ENCODE measurements at places on chromosomes 1 and 21.

GRCh38 chr1:94111879-94112278, 9.1 kb downstream of the ABCA4 start:
- DNase-seq = no peak

DNA sequence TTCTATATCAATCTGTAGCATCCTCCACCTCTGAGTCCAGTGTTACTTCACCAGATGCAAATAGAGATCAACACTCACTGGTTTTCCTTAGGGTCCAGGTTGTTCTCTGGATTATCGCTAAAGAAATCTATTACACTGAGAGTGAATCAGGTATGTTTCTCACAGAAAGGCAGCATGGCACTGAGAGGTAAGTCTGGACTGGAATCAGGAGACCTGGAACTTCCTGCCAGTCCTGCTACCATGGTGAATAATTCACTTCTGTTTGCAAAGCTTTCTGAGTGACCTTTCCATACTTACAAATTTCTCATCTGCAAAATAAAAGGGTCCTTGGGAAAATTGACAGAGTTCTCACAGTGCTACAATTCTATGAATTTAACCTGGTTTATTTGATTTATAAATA, 1583.3 kb downstream of the MRPL39 start:
- no peak for DNase-seq

DNA sequence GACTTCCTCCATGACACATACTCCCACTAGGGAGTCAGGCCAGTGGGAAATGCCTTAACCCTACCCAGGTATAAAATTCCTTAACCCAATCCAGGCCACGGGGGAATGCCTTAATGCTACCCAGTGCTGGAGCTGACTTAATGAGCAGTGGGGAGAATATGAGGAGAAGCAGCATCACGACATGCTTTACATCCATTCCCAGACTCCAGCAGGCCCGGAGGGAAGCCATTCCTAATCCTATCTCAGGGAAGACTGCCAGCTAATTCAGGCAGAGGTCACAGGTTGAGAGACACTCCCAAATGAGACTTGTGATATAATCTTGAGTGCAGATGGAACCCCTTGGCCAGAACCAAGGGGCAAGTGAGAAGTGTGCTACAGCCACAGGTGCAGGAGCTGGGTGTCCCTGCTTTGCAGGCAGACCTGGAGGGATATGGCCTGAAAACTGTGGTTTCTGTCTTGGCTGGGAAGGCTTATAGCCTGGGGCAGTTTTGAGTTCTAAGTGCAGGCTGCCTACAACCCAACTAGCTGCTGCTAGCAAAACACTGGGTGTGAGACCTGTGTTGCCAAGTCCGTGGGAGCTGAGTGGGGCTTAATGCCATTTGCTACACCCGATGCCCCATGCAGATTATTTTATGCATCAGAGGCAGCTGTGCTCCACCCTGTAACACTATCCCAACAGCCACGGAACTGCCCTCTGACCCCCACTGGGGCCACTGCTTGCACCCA, 45.1 kb upstream of the GUCA2A start:
- DNase-seq = no peak

- DNase-seq = no peak
These were observed 2.6 kb upstream of the EEIG2 start for GRCh38 chr1:108557296-108557695.

DNA sequence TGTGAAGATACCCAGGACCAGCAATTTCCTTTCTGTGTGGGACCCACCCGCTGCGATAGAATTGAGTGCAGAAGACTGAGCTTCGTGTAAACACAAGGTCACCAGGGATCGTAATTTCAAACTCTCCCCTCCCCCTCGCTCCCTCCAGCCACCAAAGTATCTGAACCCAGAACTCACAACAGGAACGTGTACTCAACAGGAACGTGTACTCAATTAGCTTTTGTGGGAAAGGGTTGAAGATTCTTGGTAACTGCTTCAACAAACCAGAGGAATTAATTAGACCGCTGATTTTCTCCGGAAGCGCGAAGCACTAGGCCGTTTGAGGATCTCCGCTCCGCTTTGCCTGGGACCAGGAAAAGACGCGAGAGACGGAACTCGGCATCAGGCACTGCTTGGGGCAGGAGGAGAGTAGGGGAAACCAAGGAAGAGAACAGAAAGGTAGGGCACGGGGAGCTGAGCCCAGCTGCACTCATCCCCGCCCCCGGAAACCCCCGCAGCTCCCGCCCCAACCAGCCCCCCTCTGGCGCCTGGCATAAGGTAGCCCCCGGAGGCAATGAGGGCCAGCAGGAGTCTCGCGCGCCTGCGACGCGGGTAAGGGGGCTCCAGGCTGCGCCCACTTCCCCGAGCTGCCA, 453 bp downstream of the DRAM2 start:
- DNase-seq = peak; percentile 42

DNA sequence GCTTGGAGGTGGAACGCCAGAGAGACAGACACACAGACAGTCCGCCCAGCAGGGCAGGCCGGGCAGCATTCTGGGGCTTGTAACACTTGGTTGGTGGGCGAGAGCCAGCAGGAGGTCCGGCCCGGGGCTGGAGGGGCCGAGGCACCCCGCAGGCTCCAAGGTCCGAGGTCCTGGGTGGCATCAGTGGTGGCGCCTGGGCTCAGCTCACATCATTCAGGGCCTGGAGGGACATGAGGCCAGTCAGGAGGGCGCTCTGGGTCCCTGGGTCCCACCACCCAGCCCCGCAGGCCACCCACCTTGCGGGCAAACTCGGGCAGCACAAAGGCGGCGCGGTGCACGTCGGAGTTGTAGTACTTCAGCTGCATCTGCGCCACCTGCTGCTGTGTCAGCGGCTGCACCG, 5.2 kb downstream of the SRM start:
- DNase-seq = no peak

DNA sequence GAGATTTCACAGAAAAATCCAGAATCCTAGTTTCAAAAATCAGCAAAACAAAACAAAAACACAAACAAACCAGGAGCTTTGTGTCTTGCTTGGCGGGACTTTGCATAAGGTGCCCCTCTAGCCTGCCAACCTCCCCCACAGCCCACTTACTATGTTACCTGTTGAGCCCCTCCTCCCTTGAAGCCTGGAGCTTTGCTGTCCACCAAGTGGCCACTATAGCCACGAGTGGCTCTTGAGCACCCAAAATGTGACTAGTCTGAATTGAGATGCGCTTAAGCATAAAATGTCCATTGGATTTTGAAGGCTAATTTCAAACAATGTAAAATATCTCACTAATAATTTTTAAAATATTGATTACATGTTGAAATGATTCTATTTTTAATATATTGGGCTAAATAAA, 12.2 kb downstream of the TFAP2E start:
- no peak for DNase-seq

- no peak for DNase-seq
These were observed 50.8 kb upstream of the CLIC4 start for GRCh38 chr1:24694380-24694843.

GRCh38 chr1:73626326-73626725, 571.6 kb downstream of the LRRIQ3 start:
- no peak for DNase-seq

DNA sequence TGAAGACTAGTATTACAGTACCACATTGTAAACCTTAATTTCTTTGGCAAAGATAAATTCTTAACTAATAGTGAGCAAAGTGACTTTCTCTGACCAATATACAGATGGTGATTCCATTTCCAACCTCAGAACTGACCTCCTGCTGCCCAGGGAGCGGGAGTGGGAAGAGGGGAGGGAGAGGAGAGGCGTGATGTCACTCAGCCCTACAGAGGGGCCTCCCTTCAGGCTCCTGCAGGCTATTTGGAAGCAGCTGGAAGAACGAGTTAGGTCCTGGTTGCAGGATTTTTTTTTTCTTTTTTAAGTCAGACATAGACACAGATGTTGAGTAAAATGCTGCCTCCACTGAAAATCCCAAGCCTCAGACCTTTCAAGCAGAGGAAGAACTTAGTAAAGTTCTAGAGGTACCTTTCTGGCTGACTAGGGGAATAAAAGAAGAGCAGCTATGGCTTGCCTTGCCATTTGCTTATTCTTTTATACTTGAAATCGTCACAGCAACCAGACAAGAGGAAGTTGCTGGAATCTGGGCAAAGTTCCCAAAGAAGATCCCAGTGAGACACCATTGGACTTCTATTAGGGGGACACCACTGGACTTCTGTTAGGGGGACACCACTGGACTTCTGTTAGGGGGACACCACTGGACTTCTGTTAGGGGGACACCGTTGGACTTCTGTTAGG, 54.5 kb downstream of the EXO1 start:
- no peak for DNase-seq

GRCh38 chr1:23574265-23574754, 15.0 kb upstream of the ID3 start:
- no peak for DNase-seq

- no peak for DNase-seq
These were observed 2.1 kb upstream of the SSX2IP start for GRCh38 chr1:84692391-84692790.

- peak; percentile 84 for DNase-seq
These were observed 549 bp downstream of the THBS3 start for GRCh38 chr1:155206891-155207805.

GRCh38 chr21:45957981-45958600, 23.5 kb upstream of the COL6A1 start:
- no peak for DNase-seq
